ENCODE measurements at places on chromosomes 6 and 20.
A peak's percentile ranks its signal among the peaks of the same experiment; 100 is the strongest.

DNA sequence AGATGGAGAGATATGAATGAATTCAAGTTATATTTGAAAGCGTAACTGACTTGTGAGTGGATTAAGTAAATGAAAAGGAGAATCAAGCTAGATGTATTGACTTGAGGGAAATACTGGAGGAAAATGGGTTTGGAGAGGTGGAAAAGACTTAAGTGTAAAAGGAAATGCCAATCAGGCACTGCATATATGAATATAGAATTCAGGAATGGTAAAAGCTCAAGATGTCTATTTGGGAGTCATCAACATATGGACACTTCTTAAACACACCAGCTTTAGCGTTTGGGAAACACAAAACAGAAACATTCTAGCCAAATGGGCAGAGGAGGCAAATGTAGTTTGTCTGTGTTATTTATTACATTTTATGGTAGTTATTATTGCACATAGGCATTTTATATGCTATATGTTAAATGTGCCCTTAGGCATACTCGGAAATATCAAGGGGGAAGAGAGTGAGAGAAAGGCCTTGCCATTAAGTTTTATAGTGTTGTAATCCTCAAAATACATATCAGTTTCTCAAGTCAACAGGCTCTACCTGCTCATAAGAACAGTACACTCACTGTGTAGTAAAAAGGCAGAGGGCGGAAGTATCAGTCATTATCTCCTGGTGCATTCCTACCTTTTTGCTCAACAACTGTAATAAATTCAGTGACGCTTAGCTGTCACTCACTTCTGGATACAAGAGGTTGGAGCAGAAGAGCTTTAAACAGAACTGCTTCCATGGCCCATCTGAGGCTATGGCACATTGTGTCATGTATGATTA lies 33.7 kb upstream of the ME1 start:
- no peak for DNase-seq

- DNase-seq: no peak
Observed at GRCh38 chr6:87583822-87584221, 6.0 kb downstream of the RARS2 start.

- no peak for DNase-seq
Observed at GRCh38 chr20:59770270-59770669, 163.2 kb downstream of the SYCP2 start.

DNA sequence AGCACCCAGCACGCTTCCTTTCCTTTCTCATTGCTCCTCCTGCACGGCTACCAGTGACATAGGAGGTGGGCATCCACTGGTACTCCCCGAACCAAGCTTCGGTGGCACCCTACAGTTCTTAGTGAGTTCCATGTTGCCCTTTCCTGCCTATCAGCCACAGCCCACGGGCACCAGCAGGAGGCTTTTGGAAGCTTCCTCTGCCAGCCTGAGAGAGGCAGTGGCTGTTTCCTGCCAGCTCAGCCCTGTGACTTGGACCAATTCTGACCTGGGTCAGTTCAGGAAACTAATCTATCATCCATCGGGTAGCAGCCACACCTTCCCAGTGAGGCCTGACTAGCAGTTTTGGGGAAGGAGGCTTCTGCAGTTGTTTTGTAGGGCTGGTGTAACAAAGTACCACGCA lies 176.4 kb upstream of the UST start:
- no peak for DNase-seq

- DNase-seq: no peak
Observed at GRCh38 chr6:169573883-169574282, 127.9 kb downstream of the WDR27 start.

GRCh38 chr6:138563650-138564049 lies 64.4 kb upstream of the NHSL1 start:
- DNase-seq: no peak

GRCh38 chr6:32082935-32083334 lies 26.2 kb downstream of the TNXB start:
- no peak for DNase-seq

GRCh38 chr20:45157962-45158361 lies 16.7 kb upstream of the PI3 start:
- no peak for DNase-seq

- DNase-seq: peak; percentile 67
Observed at GRCh38 chr6:53065266-53066076, at the start of gene FBXO9. TSS of gene FBXO9 (plus strand) at chr6:53065404. CDS start at chr6:53065790, 386 bp downstream.

GRCh38 chr6:152804150-152804549 lies 53.6 kb downstream of the VIP start:
- no peak for DNase-seq

DNA sequence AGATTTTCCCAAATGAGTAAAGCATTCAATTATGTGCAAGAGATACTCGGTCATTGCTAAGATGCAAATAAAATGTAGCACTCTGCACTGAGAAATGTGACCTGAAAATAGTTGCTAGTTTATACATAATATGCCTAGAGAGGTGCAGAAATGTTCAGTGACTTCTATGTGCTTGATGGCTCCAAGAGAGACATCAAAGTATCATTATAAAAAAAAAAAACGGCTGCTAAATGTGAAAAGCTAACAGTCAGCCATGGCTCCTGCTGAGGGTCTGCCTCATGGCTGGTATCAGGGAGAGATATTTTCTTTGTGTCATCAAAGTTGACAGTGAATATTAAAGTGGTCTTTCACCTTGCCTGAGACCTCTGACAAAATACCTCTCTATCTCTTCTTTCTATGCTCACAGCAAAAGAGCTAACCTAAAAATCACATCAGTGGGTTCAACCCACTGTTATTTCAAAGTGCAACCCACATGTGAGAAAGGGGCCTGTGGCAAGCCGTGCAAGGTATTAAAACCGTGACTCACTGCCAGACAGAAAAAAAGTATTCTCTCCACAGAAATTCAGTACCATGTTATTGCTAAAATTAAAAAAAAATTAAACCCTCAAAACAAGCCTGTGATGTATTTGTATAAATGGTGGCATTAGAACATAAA lies 259.0 kb downstream of the HIVEP2 start:
- DNase-seq: no peak

DNA sequence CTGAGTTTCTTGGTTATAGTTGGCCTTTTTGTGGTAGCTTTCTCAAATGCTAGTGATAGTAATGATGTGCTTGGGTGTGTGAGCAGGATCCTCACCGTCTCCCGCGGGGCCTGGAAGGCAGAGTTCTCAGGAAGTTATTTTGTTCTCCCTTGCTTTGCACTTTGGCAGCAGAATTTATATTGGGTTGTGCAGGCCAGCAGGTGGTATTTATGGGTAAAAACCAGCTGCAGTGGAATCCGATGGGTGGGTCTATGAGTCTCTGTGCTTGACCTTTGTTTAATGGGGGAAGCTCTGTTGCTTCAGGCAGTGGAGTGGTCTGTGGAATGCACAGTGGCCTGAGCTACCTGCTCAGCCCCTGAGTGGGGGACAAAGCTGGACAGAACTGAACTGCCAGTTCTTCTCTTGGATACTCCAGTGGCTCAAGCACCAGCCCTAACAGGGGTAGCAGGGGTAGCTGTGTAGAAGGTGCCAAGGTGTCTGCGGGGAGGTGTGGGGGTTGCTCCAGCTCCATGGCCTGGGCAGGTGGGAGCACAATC lies 27.3 kb downstream of the IGF2R start:
- DNase-seq: no peak

DNA sequence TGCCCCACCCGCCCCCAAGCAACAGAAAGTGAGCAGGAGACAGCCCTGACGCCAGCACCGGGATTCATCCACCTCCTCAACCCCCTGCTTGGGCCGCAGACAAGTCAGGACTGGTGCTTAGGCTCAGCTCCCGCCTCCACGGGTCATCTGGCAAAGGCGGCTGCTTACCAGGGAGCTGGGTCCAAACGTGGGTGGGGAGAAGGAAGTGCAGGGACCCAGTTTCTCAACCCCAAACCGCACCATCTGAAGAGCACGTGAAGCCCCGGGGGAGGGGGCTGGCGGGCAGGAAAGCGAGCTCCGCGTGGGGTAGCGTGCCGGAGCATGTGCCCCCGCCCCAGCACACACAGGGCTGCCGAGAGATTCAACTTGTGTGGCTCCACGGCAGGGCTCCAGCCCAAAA lies 87.2 kb downstream of the BMP7 start:
- no peak for DNase-seq

DNA sequence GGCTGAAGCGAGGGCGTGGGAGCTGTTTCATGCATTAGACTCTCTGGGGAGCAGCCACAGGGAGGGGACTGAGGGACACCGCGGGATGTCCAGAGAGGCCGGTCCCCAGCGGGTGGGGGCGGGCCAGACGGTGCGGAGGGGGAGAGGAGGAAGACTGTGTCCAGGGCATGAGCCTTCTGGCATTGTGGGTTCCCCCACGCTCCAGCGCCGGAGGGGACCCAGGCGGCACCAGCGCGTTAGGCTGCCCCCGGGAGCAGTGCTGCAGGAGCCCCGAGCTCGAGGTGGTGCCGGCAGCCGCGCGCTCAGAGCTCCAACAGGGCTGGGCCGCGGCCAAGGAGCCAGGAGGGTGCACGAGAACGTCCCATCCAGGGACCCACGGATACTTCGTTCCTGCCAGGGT lies 14.4 kb downstream of the SLC22A3 start:
- no peak for DNase-seq

DNA sequence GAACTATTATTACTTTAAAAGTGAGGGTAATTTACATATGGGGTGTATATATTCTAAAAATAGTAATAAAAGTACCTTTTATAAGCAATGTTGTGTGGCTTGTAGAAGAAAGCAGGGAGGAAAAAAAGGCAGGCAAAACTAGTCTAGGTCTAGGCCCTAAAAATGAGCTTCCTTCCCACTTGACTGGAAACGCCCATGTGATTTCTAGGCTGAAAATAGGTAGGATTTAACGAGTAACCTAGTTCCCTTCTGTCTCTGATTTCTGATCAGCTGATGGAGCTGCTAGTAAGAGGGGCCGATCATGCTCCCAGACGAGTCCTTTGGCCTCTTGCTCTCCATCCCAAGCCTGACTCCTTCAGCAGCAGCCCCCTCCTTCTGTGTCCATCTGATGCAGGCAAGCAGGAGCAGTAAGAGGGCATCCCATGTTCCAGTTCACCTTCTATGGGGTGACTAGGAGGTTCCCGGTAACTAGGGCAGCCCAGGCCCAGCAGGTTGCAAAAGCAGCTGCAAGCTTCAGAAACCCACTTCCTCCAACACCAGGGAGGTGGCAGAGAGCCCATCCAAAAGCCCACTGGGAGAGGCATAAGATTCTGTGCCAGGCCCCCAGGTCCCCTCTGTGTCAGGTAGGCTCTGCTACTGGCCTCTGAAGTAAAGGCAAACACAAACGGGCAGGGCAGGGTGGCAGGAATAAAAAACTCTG lies 24.4 kb downstream of the TBC1D20 start:
- no peak for DNase-seq

DNA sequence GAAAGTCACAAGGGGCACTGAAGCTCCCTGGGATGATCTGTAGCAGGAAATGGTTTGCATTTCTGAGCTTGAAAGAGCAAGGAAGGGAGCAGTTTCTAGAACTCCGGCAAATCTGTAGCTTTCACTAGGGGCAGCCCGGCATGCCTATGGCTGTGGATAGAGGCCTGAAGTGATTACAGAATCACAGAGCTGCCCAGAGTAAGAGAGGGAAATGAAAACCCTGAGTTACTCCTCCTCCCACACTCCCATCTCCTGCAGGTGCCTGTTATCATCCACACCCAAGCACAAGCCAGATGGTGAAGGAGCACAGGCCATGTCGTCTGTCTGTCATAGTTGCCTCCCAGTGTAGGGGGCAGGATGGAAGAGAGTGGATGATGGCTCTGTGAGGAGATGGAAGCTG lies 37.1 kb downstream of the HLA-F start:
- peak; percentile 27 for DNase-seq

DNA sequence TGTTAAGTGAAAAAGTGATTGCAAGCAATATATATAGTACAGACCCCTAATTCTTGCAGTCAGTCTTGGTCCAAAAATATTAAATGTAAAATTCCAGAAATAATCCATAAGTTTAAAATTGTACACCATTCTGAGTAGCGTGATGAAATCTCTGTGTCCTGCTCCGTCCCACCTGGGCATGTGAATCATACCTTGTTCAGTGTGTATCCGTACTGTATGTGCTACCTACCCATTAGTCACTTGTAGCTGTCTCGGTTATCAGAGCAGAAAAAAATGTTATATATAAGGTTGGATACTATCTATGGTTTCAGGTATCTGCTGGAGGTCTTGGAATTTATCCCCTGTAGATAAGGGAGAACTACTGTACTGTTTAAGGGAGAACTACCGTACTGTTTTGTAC lies 16.3 kb downstream of the IRAK1BP1 start:
- DNase-seq: no peak

GRCh38 chr20:20603339-20603990 lies 109.0 kb downstream of the RALGAPA2 start:
- peak; percentile 43 for DNase-seq

- DNase-seq: peak; percentile 77
Observed at GRCh38 chr20:44916586-44916985, 6.7 kb downstream of the PABPC1L start.

DNA sequence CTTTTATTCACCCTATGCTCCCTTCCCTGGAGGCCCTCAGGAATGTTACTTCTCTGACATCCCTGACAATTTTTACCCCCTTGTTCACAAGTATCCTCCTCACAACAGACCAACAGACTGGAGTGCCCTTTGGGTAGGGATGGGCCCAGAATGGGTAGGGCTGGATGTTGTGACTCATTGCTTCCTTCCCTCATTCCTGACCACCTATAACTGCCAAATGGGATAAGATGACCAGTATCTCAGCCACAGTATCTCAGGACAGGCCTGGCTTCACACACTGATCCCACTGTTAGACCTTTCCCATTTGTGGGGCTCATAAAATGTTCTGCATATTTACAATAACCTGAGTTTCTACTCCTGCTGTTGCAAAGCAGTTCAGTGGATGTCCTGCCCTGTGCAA lies 223.0 kb upstream of the LRFN2 start:
- no peak for DNase-seq

DNA sequence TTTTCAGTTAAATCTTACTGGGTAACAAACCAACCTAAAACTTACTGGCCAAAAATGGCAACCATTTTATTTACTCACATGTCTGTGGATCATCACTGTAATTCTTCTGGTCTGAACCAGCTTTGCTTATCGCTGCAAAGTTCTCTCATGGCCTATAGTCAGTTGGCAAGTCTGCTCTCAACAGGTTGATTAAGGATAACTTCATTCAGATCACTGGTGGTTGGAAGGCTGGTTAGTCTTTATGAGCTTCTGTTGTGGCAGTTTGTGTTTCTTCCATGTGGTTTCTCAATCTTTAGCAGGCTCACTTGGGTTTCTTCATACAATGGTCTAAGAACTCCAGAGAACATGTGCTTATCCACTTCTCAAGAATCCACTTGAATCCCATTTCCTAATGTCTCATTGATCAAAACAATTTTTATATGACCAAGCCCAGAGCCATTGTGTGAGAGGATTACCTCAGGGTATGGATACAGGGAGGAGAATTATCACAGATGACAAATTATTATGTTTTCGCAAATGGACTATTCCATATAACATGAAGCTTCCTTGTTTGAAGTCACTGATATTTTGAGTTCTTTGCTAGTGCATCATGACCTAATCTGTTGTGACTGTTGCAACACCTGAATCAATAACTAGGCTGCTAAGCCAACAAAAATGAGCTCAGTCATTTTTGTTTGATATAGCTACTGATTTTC lies 155.4 kb upstream of the BMP2 start:
- DNase-seq: no peak
